ENCODE measurements at places on chromosomes 7 and 10.

DNA sequence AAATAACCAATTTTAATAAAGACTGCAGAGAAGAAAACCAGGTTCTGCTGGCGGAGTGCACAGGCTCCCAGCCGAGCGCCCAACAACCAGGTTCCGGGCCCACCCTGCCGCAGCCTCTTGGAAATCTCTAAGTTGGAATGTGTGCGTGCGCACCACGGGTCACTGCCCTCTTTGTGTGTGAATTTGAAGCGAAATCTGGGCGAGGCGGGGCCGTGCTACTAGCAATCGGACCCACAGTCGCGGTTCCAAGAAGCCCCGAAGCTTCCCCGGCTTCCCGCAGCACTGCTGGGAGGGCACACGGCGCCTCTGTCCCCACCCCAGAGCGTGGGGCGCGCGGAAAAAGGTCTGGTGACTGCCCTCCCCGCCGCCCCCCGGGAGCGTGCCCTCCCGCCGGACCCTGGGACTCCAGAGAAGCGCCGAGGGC, 666 bp upstream of the MAP3K8 start:
- peak; percentile 40 for DNase-seq

DNA sequence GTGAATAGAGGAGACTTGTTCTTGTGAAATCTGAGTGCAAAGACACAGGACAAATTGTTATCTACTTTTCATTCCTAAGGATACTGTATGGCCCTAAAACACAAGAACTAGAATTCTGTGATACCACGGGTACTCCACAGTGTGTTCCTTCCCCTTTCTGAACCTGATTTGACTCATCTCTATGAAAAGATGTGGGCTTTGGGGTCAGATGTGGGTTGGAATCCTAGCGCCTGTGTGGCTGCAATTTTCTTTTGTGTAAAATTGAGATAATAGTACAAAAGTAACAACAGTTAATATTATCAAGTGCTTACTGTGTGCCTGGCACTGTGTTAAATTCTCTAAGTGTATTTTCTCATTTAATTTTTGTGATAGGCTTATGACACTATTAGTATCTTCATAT, 8.1 kb downstream of the SRGN start:
- DNase-seq, result no peak

DNA sequence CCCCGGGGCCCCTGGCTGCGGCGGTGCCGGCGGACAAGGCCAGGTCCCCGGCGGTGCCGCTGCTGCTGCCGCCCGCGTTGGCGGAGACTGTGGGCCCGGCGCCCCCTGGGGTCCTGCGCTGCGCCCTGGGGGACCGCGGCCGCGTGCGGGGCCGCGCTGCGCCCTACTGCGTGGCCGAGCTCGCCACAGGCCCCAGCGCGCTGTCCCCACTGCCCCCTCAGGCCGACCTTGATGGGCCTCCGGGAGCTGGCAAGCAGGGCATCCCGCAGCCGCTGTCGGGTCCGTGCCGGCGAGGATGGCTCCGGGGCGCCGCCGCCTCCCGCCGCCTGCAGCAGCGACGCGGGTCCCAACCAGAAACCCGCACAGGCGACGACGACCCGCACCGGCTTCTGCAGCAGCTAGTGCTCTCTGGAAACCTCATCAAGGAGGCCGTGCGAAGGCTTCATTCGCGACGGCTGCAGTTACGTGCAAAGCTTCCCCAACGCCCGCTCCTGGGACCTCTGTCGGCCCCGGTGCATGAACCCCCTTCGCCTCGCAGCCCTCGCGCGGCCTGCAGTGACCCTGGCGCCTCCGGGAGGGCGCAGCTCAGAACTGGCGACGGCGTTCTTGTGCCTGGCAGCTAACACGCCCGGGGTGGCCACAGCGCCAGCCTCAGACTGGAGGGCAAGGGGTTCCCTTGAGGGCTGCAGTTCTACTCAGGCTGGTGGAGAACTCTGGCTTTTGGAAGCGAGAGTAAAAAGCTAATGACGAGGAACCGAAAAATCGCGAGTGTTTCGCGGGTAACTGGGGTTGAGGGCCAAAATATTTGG, 804 bp downstream of the FRAT1 start:
- no peak for DNase-seq

DNA sequence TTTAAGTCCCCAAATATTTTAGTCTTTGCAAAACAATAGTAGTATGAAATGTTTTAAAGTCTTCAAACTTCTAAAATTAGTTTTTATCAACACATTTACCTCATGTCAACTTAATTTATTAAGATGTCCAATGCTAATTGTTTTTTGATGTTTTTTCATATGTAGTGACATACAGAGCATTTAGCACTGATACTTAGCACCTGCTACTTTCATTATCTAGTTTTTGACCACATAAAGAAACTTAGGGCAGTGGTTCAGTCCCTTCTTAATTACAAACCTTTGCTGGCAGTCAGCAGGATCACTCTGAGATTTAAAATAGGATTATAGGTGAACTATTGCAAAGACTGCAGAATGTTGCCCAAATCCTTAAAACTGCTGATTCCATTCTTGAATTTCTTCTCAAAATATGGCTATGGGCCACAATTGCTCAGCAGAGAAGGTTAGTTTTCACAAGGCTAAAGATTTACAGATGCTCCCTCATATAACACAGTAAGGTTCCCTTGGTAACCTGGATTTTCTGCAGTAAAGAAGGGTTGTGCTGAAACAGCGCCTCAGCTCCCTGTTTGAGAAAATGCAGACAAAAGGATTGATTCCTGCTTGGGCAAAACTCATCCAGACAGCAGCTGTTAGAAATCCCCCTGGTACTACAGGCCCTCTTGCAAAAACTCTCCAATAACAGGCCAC, 3.4 kb downstream of the GPR85 start:
- DNase-seq, result no peak

DNA sequence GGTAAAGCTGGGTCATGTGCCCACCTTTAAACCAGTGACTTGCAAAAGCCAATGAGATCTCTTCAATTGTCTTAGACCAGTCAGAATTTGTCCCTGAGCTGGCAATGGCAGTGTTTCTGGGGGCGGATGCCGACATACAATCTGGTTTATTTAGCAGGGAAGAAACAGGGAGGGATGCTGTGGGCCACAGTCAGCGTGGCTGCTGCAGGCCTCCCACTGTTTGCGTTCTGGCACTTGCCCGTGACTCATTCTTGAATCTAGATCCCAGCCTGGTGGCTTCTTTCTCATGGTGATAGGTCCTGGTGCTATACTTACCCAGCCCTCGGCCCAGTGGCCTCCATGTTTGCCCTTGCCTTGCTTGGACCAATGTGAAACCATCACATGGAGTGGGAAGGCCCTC, 3.1 kb upstream of the CPA1 start:
- DNase-seq, result no peak

- DNase-seq, result no peak
Observed at GRCh38 chr7:56062382-56062781, 1.7 kb upstream of the SUMF2 start.

GRCh38 chr7:27825891-27826290, 85.9 kb downstream of the TAX1BP1 start:
- no peak for DNase-seq
